Stimulated activated CD4-positive, alpha-beta T cell treated with anti-CD3 and anti-CD28 coated beads, Interleukin-4, amount 100 ng/mL, for 24 hours (primary cell): ENCODE measurements at places on chromosomes 7 and 10.
A peak's percentile ranks its signal among the peaks of the same experiment; 100 is the strongest.

DNA sequence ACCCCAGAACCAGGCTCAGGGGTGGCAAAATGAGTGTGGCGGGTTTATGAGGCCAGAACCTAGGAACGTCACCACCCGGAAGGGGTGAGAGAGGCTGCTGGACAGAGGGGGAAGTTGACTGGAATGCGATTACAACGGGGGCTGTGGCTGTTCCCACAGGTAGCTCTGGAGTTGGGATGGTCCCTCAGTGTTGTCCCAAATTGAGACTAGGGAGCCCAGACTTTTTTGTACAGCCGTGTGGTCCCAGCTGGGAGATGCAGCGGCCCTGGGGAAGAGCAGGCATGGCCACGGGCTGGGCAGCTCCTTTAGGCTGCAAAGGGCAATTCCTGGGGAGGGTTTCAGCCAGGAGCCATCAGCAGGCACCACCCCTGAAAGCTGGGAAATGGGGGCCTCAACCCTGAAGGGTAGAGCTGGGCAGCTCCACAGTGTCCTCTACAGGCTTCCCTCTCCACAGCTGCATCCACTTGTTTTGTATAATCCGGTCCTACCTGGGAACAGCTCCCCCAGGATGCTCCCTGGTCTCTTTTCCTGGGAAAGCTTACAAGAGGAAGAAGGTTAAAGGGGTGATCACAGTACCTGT lies 11.0 kb upstream of the GDF10 start:
- no peak for DNase-seq

GRCh38 chr7:155374276-155375252 lies 76.9 kb downstream of the INSIG1 start:
- DNase-seq = no peak

DNA sequence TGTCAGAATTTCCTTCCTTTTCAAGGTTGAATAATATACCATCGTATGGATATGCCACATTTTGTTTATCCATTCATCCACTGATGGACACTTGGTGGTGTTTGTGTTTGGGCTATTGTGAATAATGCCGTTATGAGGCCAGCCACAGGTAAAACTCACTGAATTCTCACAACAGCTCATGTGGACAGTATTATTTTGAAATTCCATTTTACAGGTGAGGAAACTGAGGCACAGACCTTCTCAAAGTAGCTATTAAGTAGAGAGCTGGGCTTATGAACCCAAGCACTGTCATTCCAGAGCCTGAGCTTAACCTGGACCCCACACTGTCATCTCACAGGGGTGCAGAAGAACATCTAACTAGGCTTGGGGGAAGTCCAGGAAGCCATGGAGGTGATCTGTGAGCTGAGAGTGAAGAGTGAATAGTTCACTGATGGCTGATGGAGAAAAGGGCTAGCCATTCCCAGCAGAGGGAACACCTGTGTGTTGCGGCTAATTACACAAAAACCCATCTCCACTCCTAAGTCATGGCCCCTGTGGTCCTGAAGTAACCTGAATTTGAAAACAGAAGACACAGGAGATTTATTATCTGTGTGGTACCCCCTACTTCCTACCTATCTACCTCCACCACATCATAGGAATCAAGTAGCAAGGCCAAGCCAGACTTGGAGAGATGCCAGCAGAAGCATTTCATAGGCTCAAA lies 8.7 kb downstream of the INMT start:
- no peak for DNase-seq

- peak; percentile 57 for DNase-seq
These were observed 10.4 kb downstream of the NUB1 start for GRCh38 chr7:151351967-151352366.

DNA sequence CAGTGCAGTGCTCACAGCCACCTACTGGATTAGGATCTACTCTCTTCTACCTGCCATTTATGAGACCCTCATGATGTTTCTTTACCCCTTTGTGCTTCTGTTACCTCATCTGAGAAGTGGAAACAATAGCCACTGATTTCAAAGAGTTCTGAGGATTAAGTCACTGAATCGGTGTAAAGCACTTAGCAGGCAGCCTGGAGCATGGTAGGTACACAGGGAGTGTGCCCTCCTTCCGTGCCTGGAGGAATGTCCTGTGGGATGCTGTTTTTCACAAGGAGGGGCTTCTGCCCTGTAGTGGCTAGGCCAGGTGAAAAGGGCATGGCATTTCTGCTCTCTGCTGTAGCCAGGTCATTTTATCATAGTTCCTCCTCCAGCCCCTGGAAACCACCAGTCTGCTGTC lies 44.6 kb upstream of the C10orf120 start:
- DNase-seq = no peak

- no peak for DNase-seq
These were observed 198.0 kb downstream of the CAMK1D start for GRCh38 chr10:12547301-12547771.

DNA sequence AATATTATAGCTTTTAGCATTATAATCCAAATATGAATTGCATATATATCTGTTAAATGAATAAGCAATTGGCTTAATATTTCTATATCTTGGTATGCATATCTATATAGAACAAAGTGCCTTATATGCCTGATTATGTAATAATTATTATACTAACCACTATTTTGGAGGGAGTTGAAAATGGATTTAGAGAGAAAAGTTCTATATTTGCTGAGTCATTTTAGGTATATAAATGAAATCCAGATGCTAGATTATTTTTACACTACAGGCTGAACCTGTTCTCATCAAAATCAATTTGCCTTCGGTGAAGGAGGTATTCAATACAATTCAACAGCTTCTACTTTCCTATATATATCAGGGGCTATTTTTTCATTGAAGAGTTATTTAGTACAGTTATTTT lies 276.4 kb downstream of the PCLO start:
- no peak for DNase-seq

- no peak for DNase-seq
These were observed 28.4 kb downstream of the COA1 start for GRCh38 chr7:43700646-43701499.

DNA sequence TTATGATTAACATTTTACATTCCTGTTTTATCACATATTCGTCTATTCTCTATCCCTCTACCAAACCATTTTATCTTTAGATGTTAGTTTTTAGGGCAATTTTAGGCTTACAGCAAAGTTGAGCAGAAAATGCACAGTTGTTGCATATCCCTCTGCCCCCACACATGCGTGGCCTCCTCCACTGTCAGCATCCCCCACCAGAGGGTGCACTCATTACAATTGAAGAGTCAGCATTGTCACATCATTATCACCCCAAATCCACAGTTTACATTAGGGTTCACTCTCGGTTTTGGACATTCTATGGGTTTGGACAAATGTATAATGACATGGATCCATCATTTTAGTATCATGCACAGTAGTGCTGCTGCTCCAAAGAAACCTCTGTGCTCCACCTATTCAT lies 86.4 kb downstream of the WDR37 start:
- no peak for DNase-seq

DNA sequence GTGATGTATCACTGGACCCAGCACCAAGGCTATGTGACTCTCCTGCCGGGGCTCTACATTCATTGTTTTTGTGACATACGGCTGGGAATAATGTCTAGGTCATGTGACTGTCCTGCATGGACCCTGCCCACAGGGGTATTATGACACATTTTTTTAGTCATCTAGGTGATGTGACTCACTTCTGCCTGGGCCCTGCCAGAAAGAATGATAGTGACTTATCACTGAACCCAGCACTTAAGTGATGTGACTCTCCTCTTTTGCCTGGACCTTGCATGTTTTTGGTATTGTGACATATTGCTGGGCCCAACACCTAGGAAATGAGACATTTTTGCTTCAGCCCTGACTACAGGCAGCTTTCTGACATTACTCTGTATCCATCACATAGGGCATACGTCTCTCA lies 51.1 kb upstream of the ZNF107 start:
- no peak for DNase-seq

GRCh38 chr7:152862006-152862405 lies 102.5 kb downstream of the ACTR3B start:
- DNase-seq = no peak

DNA sequence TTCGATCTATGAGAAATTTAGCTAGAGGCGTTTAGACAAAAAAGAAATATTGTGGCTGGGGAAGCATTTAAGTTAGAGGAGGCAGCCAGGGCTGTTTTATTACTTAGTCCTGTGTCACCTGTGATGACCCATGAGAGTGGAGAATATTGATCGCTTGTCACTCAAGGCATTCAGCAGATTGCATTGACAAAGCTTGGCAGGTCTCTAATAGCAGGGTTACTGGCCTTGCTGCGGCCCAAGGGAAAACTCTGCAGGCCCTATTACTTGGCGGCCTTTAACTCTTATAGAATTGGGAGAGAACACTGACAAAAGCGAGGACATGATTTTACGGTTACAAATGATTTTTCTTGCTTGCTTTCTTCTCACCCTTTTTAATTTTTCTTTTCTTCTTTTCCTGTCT lies 473.5 kb downstream of the AUTS2 start:
- no peak for DNase-seq

- DNase-seq = no peak
These were observed 85.8 kb downstream of the LHFPL3 start for GRCh38 chr7:104414216-104414615.
